ENCODE measurements at places on chromosomes 7 and 10.

- peak; percentile 18 for DNase-seq
Measured at GRCh38 chr7:101058355-101058754, 26.9 kb upstream of the TRIM56 start.

- no peak for DNase-seq
Measured at GRCh38 chr7:20193242-20193777, 23.9 kb downstream of the MACC1 start.

- DNase-seq, result no peak
Measured at GRCh38 chr7:24404315-24404714, 120.3 kb downstream of the NPY start.

DNA sequence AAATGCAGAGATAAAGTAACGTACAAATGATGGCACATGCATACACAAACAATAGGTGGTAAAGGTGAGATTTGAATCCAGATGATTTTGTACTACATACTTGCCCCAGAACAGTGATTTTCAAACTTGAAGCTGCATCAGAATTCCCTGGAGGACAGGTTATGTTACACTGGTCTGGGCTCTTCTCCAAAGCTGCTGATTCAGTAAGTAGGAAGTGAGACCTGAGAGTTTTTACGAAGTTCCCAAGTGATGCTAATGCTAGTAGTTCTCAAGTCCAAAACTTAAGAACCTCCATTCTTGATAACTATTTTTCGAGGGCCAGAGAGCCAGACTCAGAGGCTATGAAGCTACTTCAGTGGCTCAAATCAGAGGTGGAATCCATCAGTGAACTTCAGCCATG lies 159.0 kb upstream of the POM121L12 start:
- no peak for DNase-seq

- no peak for DNase-seq
Measured at GRCh38 chr10:23322082-23322481, 22.5 kb downstream of the C10orf67 start.

DNA sequence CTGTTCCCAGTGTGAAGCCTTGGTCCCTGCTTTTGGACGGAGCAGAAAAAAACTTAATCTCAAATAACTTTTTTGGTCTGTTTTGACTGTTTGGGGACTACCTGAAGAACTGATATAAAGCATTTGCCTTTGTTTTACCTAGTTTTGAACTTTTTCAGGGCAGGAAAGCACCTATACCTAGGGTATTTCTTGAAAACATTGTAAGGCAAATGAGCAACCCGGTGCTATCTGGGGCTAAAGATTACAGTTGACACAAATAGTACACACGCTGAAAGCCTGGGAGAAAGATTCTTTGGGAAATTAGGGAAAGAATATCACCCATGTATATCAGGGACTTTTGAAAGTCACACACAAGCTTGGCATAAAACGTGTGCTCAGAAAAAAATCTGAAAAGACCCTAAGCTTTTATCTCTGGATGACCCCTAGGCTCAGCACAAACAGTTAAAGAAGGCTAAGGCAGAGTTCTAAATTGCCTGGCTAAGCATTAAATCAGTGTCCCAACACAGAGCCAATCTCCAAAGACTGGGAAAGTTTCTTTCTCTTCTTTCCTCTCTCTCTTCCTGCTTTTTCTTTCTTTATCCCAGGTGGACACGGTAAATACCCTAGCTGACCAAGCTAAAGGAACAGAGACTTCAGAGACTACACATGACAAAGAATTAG lies 389.8 kb downstream of the SH2D4B start:
- no peak for DNase-seq

DNA sequence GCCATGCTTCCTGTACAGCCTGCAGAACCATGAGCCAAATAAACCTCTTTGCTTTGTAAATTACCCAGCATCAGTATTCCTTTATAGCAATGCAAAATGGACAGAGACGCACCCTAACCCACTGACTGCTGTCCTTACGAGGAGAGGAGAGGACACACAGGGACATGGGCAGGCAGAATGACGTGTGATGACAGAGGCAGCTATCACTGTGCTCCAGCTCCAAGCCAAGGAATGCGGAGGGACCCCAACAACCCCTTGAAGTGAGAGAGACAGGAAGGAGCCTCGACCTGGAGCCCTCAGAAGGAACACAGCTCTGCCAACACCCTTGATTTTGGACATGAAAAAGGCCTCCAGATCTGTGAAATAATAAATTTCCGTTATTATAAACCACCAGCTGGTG lies 46.6 kb upstream of the EBF3 start:
- DNase-seq, result no peak

- no peak for DNase-seq
Measured at GRCh38 chr10:113069595-113069994, 119.5 kb downstream of the TCF7L2 start.

GRCh38 chr10:16195894-16196293 lies 240.9 kb upstream of the PTER start:
- no peak for DNase-seq

DNA sequence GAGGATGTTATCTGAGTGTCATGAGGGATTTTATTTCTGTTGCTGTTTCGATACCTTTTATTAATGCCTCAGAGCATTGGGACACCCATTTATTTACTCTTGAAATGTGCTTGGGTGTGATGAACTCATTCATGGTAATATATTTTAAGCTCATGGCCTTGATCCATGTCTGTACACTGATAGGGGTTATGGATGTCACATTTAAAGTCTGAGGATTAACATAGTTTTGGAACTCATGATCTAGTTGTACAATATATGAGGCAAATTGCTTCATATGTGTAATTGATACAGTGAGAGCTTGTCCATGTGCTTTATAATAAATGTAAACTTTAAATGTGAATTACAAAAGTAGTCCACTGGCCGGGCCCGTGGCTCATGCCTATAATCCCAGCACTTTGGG lies 23.0 kb upstream of the ZRANB1 start:
- no peak for DNase-seq

DNA sequence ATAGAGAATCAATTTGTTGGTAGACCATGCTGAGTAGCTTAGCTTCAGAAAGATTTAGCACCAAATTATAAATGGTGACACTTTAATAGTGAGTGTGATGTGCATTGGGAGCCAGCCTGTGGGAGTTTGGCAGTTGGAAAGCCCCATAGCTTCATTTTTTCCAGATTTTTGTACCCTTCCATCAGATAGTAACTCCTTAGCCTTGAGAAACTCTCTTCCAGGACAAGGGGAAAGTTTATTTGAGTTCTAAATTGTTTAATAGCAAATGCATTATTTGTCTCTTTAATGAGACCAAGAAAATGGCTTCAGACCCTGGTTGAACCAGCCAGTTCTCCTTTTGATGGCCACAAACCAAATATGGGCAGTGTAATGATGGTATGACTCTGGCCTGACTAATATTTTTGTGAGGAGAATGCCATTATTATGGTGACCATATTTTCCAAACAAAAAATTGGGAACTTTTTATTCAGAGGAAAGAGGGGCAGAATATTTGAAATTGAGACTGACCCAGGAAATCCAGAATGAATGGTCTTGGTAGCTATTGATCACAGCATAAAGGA lies 49.8 kb downstream of the PLCE1 start:
- no peak for DNase-seq

- no peak for DNase-seq
Measured at GRCh38 chr7:81232084-81232799, 313.4 kb upstream of the SEMA3C start.

- DNase-seq, result no peak
Measured at GRCh38 chr7:128000048-128000447, 31.2 kb downstream of the LRRC4 start.

GRCh38 chr10:125549653-125550052 lies 133.3 kb downstream of the TEX36 start:
- DNase-seq, result no peak

DNA sequence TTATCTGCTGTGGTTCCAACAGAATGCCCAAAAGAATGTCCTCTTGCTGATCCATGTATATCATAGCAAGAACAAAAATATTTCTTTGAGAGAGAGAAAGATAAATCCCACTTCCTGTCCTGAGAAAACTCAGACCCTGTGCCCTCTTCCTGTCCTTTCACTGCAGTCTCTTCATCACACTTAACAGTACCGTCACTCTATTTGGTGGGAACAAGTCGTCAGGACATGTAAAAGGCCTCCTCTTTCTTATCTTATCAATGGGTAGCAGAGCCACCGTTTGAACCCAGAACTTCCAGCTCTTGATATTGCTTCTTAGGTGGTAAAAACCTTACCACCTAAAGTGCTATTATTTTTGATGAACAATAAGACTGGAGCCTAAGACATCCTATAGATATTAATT lies 43.9 kb downstream of the CHRM2 start:
- DNase-seq, result no peak

DNA sequence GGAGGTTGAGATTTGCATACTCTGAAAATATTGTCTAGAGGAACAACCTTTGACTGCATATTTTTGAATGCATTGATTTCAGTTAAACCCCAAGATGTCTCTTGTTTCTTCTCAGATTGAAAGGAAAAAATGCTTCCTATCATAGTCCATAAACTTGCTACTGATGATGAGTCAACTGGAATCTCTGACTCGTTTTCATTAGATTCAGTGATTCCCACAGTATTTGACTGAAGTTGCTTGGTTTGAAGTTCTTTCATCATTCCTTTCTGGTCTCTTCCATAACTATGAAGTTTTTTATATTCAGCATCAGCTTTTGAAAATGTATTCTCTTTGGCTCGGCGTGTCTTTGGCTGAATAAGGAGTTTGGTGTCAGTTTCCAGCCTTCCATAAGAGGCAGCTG lies 10.7 kb downstream of the PEX1 start:
- no peak for DNase-seq

- DNase-seq, result no peak
Measured at GRCh38 chr10:104368381-104368780, 14.7 kb downstream of the CFAP58 start.

DNA sequence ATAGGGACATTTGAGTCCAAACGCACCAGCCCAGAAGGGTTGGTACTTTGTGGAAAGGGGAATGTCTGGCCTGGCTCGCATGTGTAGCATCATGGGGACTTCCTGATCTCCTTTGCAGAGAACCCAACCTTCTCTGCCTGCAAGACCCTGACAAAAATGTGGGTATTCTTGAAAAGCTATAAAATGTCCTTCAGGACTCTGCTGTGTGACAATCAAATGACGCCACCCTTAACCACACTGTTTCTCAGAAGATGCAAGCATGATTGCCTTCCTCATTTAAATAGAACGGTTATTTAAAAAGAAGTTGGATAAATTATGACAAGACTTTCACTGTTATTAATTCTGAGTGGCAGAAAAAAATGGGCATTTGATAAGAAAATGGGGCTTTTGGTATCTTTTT lies 15.1 kb upstream of the GPR15LG start:
- no peak for DNase-seq

DNA sequence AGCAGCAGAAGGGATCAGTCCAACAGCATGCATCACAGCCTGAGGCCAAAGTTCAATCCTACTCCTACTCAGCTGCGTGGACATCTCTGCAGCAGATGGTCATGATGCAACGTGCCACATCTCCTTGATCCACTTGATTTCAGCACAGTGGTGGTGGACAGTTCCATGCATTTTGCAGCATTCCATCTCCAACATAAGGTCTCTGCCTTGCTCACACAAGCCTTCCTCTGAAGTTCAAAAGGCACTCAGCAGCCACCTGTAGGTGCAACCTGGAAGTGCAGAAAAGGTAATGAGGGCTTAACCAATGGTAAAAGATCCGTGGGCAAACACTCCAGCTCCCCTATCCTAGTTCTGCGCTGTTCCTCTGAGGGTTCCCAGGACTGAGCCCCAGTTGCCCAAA lies 57.5 kb upstream of the CHCHD3 start:
- DNase-seq, result no peak

- DNase-seq, result no peak
Measured at GRCh38 chr10:98611436-98611835, 164.7 kb upstream of the HPS1 start.

Measured in activated CD4-positive, alpha-beta T cell treated with anti-CD3 and anti-CD28 coated beads for 24 hours (primary cell).